ENCODE measurements at places on chromosomes 16 and 17.

- DNase-seq = no peak
Measured at GRCh38 chr17:8647956-8648355, 17.4 kb upstream of the MYH10 start.

DNA sequence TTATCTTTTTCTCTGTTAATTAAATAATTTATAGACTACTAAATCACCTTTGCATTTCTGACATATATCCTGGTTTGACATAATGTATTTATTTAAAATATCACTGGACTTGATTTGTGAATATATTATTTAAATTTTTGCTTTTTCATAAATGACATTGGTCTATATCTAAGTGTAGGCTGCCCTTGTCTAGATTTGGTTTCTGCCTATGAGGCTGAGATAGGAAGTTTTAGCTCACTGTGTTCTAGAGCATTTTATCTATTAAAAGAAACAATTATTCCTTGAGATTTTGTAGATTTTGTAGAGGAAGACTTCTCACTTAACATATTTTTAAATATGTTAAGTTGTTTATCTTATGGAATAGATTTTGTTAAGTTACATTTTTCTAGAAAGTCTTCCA, 43.9 kb downstream of the NACA2 start:
- DNase-seq = no peak

DNA sequence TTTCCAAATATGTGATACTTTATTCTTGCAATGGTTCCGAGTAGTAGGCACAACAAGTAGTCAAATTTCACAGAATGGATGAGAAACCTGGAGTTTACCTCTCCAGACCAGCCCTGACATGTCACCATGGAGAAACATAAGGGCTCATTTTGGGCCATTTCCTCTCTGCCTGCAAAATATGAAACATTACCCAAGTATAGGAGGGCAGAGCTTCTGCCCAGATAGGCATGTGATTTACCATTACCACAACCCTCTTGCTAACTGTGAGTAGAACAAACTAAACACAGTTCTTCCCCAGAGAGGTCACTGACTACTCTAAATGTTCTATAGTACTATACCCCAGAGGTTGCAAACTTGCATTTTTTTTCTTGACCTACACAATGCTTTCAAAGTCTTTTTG, 15.7 kb upstream of the KPNB1 start:
- DNase-seq = no peak

DNA sequence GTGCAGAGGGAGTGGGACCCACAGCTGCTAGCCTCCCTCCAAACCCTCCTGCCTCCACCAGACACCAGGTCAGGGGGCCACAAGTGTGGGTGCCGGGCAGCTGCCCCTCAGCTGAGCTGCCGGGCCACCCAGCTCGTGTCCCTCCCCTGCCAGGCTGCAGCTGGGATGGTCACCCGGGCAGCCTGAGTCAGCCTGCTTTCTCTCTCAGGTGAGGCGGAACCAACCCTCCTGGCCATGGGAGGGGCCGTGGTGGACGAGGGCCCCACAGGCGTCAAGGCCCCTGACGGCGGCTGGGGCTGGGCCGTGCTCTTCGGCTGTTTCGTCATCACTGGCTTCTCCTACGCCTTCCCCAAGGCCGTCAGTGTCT, 6.9 kb downstream of the SLC16A3 start:
- DNase-seq = peak; percentile 84

- DNase-seq = no peak
Measured at GRCh38 chr16:69049146-69049545, 56.3 kb upstream of the HAS3 start.

- no peak for DNase-seq
Measured at GRCh38 chr17:68231541-68231940, 16.3 kb upstream of the AMZ2 start.

- no peak for DNase-seq
Measured at GRCh38 chr16:7236824-7237410, 95.7 kb upstream of the RBFOX1 start.

- peak; percentile 82 for DNase-seq
Measured at GRCh38 chr16:35425270-35425669, 1965.9 kb downstream of the TP53TG3F start.

All from upper lobe of left lung (tissue), 6 donors.